ENCODE measurements at places on chromosomes 1 and 21. TPM values are rescaled to one million over a fixed set of nuclear protein-coding genes. Genes with fewer than 3 reads are reported as not detected.

The OR2AJ1 gene
- not detected for total RNA-seq

The TAS1R1 gene
- total RNA-seq = 0.13 TPM

The PTCH2 gene
- 1.2 TPM for total RNA-seq

The GPR3 gene
- 9.4 TPM for total RNA-seq

The TNFRSF8 gene
- 35.1 TPM for total RNA-seq

The HORMAD1 gene
- total RNA-seq = not detected

The FAM151A gene
- not detected for total RNA-seq

The MEX3A gene
- 52.4 TPM for total RNA-seq

The DIO1 gene
- total RNA-seq = not detected

The TLR5 gene
- 0.94 TPM for total RNA-seq

The TESK2 gene
- total RNA-seq = 10.9 TPM

The MMEL1 gene
- total RNA-seq = not detected

The SLAMF8 gene
- not detected for total RNA-seq

The BEND5 gene
- total RNA-seq = 6.5 TPM

The OPRD1 gene
- total RNA-seq = 3.3 TPM

The OR6K3 gene
- total RNA-seq = not detected

The CRB1 gene
- total RNA-seq = 0.19 TPM

The SLC27A3 gene
- 29.4 TPM for total RNA-seq

The RNPC3 gene
- total RNA-seq = 12.0 TPM

The ZNF593OS gene
- total RNA-seq = not detected

The LCE3E gene
- not detected for total RNA-seq

The CIART gene
- total RNA-seq = 10.6 TPM
